Right ventricle myocardium inferior (tissue), 1 donor: ENCODE measurements at places on chromosomes 13 and 19. TPM values are rescaled to one million over a fixed set of nuclear protein-coding genes. Genes with fewer than 3 reads are reported as not detected.

DNA sequence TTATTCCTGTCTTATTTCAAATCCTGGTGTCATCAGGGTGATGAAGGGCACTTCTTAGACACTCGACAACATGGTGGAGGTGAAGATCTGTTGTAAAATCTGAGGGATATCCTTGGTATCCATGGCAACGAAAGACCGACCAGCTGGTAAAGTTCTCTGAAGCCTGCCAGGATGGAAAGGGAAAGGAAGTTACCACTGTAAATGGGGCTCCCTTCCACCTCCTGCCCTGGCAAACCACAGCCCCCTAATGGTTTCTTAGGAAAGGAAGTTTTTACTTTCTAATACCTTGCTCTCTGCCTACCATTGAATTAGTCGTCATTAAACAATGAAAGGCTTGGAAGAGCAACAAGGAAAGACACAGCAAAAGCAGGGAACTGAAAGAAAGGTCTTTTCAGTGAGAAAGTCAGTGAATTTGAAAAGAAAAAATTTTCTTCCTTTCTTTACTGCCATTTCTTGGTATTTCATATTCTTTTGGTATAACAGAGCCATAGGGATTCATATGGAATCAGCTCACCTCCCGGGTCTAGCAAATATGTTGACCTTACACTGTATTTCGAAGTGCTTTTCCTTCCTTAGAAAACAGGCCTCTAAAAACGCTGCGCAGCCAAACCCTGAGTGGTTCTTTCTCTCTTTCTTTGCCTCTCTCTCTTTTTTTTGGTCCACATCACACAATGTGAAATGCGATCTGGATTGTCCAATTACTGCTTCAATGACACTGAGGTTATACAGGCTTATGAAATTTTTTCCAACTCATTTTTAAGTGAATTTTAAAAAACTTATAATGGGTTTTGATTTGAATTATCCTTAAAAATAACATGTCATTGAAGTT lies 111.0 kb downstream of the RGCC start:
- no peak for DNase-seq

GRCh38 chr13:80337288-80338081 lies 3.4 kb downstream of the SPRY2 start:
- DNase-seq, result no peak

- DNase-seq, result no peak
Measured at GRCh38 chr13:18978447-18978846, 203.2 kb downstream of the TUBA3C start.

GRCh38 chr13:110649551-110649950 lies 34.2 kb downstream of the NAXD start:
- peak; percentile 46 for DNase-seq

- DNase-seq, result no peak
Measured at GRCh38 chr13:37381502-37381901, 217.1 kb downstream of the POSTN start.

GRCh38 chr13:53079691-53080090 lies 51.1 kb downstream of the OLFM4 start:
- DNase-seq, result no peak

GRCh38 chr19:39915848-39916215 lies 18.6 kb downstream of the FCGBP start:
- no peak for DNase-seq

DNA sequence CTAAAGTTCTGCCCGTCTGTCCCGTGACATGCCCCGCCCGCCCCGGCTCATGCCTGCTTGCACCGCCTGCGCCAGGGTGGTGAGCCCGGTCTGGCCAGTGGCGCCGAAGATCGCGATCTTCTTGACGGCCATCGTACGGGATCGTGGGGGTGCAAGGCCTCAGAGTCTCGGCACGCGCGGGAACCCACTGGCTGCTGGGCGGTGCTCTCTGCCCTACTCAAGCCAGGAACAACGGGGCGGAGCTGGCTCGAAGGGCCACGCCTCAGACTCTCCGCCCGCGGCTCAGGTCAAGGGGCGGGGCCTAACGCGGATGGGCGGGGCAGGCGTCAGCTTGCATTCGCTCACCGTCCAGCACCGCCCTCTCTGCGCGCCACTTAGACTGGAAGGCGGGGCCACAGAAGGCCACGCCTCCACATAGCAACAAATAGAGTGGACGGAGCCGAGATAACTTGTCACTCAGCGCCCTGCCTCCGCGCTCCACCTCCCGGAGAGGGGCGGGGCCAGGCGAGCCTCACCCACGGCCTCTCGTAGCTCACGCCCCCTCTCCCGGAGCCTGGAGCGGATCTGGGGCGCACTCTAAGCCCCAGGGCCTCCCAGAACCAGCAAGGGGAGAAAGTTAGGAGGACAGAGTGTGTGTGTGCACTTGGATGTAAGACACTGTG lies at the start of gene BLVRB:
BLVRB (minus strand) TSS at position 189 of the 662 bp plus-strand sequence; CDS start at position 132, 57 bp downstream.
- DNase-seq, result peak; percentile 100

GRCh38 chr13:47004540-47004939 lies 107.7 kb upstream of the HTR2A start:
- no peak for DNase-seq

DNA sequence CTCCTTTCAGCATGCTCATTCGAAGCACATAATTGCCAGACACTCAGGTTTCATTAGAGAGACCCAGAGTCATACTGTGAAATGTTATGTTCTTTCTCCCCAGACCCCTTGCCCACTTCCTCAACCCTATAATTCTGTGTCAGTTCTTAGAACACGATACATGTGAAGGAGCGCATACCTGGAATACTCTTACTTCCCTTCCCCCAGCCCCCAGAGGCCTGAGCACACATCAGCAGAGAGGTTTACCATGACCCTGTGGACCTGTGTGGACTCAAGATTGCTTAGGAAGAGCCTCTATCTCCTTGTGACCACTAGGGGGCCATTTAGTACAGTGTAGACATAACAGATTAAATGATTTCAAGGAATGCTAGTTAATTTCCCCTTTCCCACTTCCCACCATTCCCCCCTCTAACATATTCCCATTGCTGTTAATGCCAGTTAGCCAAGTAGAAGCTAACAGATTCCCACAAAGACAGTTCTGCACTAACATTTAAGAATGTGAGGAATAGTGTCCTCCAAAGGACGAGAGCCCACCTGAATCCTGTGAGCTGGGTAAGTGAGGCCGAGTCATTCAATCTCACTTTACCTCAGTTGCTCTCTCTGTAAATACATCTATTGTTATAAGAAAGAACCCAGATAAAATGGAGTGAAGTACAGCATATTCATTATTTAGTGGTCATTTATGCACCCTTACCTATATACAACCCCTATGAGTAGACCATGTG lies 154.2 kb upstream of the MAB21L1 start:
- no peak for DNase-seq

GRCh38 chr13:44237276-44237767 lies 136.3 kb upstream of the SERP2 start:
- DNase-seq, result no peak

DNA sequence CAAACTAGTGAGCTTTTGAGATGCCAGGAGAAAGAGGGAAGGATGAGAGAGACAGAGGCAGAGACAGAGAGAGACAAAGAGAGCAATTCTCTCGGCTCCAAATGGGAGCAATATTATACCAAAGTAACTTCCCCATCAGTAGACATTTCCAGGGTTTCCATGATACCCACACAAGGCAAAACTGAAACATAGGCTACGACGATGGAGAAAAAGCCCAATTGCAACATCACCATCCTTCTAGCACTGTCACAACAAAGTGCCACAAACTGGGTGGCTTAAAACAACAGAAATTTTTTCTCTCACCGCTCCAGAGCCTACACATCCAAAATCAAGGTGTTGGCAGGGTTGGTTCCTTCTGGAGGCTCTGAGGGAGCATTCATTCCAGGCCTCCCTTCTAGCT lies 81.4 kb downstream of the KCTD12 start:
- no peak for DNase-seq

DNA sequence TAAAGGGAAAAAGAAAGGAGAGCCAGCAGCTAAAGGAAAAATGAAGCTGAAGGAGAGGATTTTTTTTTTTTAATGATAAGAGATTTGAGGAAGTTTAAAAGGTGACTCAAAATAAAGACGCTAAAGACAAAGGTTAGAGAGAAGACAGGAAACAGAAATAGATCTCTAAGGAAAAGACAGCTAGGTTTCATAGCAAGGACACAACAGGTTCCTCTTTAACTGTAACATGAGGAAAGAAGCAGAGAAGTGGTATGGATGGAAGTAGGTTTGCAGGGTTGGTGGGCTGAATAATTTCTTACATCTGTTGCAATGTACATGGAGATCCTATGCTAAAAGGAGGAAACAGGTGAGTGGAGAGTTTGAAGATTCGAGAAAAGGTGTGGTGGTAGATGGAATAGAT lies 107.5 kb downstream of the MYCBP2 start:
- DNase-seq, result no peak

DNA sequence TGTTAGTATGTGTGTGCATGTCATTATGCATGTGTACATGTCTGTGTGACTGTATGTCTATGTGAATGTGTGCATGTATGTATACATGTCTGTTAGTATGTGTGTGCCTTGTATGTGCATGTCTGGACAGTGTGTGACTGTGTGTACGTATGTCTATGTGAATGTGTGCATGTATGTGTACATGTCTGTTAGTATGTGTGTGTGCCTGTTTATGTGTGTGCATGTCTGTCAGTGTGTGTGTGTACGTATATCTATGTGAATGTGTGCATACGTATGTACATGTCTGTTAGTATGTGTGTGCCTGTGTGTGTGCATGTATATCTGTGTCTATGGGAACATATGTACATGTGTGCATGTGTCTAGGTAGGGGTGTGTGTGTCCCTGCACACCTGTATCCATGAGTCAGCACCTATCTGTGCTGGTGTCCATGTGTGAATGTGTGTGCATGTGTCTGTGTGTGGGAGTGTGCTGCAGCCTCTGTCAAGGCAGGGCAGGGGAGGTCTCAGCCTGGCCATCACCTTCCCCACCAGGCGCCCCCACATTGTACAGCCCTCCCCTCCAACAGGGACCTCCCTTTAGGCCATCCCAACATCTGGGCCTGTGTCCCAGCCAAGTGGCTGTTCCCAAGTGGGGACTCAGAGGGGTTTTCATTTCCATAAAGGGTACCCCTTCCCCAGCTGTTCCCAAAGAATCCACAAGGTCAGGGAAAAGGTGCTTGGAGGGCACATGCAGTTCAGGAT lies 4.4 kb downstream of the GAS6 start:
- no peak for DNase-seq

GRCh38 chr13:110642291-110642981 lies 27.1 kb downstream of the NAXD start:
- no peak for DNase-seq

GRCh38 chr13:107992542-107992941 lies 222.8 kb downstream of the LIG4 start:
- DNase-seq, result no peak

DNA sequence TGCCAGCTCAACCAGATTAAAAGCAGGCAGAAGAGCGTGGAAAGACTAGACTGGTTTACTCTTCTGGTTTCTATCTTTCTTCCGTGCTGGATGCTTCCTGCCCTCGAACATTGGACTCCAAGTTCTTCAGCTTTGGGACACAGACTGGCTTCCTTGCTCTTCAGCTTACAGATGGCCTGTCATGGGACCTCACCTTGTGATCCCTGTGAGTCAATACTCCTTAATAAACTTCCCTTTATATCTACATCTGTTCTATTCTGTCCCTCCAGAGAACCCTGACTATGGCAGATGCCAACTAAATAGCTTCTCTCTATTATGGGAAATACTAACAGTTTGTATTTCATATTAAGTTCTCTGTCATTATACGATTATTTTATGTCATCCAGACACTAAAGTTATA lies 609.1 kb downstream of the LMO7 start:
- DNase-seq, result no peak

GRCh38 chr13:25232937-25233515 lies 54.3 kb downstream of the MTMR6 start:
- no peak for DNase-seq

GRCh38 chr19:16581145-16581970 lies 9.1 kb upstream of the SLC35E1 start:
- DNase-seq, result peak; percentile 46

DNA sequence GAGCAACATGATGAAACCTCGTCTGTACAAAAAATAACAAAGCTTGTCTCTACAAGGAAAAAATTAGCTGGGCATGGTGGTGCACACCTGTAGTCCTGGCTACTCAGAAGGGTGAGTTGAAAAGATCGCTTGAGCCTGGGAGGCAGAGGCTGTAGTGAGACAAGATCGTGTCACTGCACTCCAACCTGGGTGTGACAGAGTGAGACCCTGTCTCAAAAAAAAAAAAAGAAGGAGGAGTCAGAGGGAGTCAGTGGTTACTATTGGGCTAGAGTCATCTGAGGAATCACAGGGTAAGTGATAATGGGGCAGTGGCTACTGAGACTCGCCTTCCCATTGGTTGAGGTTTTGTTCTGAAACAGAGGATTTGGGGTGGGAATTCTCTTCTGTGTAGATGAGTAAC lies 1.9 kb upstream of the GPI start:
- no peak for DNase-seq

GRCh38 chr19:17183858-17184321 lies 31.3 kb upstream of the USE1 start:
- DNase-seq, result no peak

GRCh38 chr19:4976401-4977298 lies 7.7 kb downstream of the KDM4B start:
- DNase-seq, result peak; percentile 91

- DNase-seq, result no peak
Measured at GRCh38 chr19:57083711-57084110, 36.1 kb upstream of the USP29 start.

- no peak for DNase-seq
Measured at GRCh38 chr13:112861876-112862615, 107.0 kb upstream of the MCF2L start.

- DNase-seq, result no peak
Measured at GRCh38 chr19:35085947-35086346, 29.7 kb upstream of the FXYD3 start.

GRCh38 chr13:23472189-23472588 lies 38.7 kb upstream of the SACS start:
- DNase-seq, result no peak

DNA sequence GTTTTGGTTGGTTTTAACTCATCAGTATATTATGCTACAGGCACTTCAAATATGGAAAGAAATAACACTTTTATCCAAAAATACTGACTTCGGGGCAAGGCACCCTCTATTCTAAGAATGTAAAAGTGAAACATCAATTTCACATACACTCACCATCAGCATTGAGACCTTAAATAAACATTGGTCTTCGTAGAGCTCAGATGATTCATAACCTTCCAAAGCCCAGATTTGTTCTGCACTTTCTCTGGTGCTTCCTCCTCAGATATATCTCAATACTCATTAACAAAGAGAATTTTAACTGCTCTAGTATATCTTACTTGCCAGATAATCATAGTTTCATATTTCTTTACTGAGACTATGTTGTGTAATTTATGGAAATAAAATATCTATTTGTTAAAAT lies 794.3 kb downstream of the LIG4 start:
- DNase-seq, result no peak

GRCh38 chr19:15358918-15359317 lies 20.7 kb downstream of the AKAP8 start:
- DNase-seq, result no peak

The PCDH9 gene
- total RNA-seq, result 9.9 TPM

The CGB7 gene
- total RNA-seq, result not detected

The FFAR3 gene
- 0.14 TPM for total RNA-seq

The LHFPL6 gene
- total RNA-seq, result 63.7 TPM

The POU2F2 gene
- total RNA-seq, result 1.5 TPM

The CD33 gene
- 6.5 TPM for total RNA-seq

The ZNF225 gene
- 3.0 TPM for total RNA-seq

The CNN1 gene
- 174 TPM for total RNA-seq

The ZNF181 gene
- 22.3 TPM for total RNA-seq

The CADM4 gene
- 9.7 TPM for total RNA-seq

The KLK15 gene
- total RNA-seq, result not detected

The ZNF682 gene
- 7.0 TPM for total RNA-seq

The FAAP24 gene
- total RNA-seq, result 0.46 TPM

The IGFL1 gene
- total RNA-seq, result not detected
